ENCODE measurements at places on chromosomes 3 and 15. TPM values are rescaled to one million over a fixed set of nuclear protein-coding genes. Genes with fewer than 3 reads are reported as not detected.

The DAZL gene
- total RNA-seq: not detected

The CBLB gene
- total RNA-seq: 28.7 TPM

The MINAR1 gene
- total RNA-seq: 0.51 TPM

The CPLX3 gene
- total RNA-seq: not detected

The ERICH6 gene
- total RNA-seq: not detected

The SNURF gene
- total RNA-seq: 5.0 TPM

The GPR27 gene
- not detected for total RNA-seq

The GRIP2 gene
- total RNA-seq: not detected

The PRICKLE2 gene
- 2.5 TPM for total RNA-seq

The STRIT1 gene
- total RNA-seq: not detected

The ARGFX gene
- total RNA-seq: not detected

The GNAI2 gene
- total RNA-seq: 624 TPM

The PCOLCE2 gene
- 0.23 TPM for total RNA-seq

The MUC13 gene
- total RNA-seq: not detected

The USP50 gene
- total RNA-seq: not detected

The RAB6B gene
- total RNA-seq: 1.9 TPM

The HYAL1 gene
- 30.6 TPM for total RNA-seq

The TRIM71 gene
- total RNA-seq: not detected

The SLCO2A1 gene
- 10.7 TPM for total RNA-seq

The C3orf85 gene
- total RNA-seq: not detected

The FEZF2 gene
- not detected for total RNA-seq

The CACNA2D3 gene
- not detected for total RNA-seq

The ADGRG7 gene
- total RNA-seq: not detected

The KCTD6 gene
- 7.3 TPM for total RNA-seq

The A4GNT gene
- not detected for total RNA-seq

The MTHFS gene
- 8.7 TPM for total RNA-seq

The SLC6A20 gene
- not detected for total RNA-seq

The TTLL13 gene
- 0.09 TPM for total RNA-seq

The NMB gene
- total RNA-seq: 4.6 TPM

The NOP10 gene
- 181 TPM for total RNA-seq

The GOLGA6D gene
- total RNA-seq: not detected

The CCR5 gene
- total RNA-seq: not detected

Measured in dermis blood vessel endothelial cell (primary cell).